OCI-M1 (cell line): ENCODE measurements at places on chromosomes 12 and 14.

DNA sequence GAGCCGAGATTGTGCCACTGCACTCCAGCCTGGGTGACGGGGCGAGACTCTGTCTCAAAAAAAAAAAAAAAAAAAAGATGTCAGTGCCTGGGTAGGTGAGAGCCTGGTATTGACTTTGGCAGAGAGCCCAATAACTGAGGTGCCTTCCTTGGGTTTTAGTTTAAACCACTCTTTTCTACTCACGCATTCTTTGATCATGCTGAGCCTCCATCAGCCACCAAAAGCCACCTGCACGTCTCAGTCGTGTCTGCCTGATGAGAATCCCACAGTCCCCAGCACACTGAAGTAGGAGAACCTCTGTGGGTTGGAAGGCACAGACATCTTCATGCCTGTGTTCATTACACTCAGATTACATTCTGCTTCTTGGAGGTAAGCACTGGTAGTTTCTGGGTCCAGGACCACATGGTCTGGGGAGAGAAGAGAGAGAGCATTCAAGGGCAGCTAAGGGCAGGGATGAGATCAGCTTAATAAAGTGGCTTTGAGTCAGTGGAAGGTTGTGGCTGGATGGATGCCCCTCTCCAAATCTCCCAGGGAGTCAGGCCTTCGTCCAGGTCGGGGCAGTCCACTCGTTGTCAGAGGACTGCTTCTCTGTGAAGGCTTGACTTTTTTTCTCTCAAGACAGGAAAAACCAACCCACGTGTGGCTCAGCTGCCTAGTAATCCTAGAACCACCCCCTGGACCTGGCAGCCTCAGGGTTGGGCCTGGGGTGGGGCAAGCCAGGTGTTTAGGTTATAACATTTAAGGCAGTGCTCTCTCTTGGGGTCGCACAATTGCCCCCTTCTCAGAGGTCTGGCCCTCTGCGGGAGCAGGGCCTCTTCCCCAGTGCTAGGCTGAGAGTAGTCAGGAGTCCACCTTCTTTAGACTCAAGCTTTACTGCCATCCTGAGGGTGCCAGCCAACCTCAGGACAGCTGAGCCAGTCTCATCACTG, 32.6 kb upstream of the MAX start:
- DNase-seq, result no peak

DNA sequence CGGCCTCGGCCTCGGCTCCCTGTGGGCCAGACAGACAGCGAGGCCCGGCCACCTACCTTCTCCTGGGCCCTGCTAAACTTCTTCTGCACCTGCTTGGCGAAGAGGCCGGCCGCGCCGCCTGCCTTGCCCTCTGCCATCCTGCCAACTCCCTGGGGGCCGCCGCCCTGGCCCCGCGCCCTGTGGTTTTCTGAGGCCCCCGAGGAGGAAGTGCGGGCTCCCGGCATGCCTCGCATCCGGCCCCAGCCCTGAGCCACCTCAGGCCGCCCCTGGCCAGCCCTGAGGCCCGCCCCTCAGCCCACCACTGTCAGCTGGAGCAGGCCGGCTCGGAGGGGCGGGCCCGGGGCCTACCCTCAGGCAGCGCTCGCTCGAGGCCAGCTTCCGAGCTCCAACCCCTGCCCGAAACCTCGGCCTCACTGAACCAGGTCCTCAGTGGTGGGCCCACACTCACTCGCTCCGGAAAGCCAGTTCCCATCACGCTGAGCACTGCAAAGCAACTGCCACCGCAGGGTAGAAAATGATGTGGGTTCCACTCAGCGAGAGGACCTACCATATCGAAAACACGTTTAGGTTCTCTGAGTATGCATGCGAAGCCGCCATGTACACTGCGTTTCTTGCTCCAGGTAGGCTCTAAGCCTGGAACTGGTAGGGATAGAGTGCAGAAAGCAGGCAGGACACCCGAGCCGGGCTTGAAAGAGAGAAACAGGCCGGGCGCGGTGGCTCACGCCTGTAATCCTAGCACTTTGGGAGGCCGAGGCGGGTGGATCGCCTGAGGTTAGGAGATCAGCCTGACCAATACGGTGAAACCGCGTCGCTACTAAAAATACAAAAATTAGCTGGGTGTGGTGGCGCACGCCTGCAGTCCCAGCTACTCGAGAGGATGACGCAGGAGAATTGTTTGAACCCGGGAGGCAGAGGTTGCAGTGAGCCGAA, at the start of gene BIN2:
Gene BIN2, minus strand, starts transcription at position 209 of the 930 bp plus-strand sequence. Its CDS starts 72 bp downstream, at position 137.
- peak; percentile 84 for DNase-seq

GRCh38 chr12:114404083-114404925, 1.6 kb downstream of the TBX5 start:
- no peak for DNase-seq

DNA sequence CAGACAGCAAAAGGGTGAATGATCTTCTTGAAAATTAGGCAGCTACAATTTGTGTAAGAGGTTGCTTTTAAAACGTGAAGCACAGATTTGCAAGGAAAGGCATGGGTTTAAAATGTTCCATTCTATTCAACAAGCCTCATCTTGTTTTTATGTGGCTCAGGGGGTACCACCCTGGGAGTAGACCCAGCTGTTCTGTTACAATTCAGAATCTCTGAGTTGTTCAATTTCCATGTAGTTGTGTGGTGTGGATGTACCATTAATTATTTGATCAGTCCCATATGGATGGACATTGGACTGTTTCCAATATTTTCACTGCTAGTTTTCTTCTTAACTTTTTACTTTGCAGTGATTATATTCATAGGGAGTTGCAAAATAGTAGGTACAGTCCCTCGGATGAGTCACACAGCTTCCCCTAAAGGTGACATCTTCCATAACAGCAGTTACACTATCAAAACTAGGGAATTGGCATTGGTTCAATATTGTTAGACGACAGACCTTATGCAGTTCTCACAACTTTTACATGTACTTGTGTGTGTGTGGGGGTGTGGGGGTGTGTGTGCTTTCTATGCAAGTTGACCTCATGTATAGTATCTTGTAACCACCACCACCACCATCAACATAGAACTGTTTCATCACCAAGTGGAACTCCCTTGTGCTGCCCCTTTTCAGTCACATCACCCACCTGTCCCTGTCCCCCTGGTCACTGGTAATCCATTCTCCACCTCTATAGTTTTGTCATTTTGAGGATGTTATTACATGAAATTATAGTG, 59.0 kb upstream of the CAPRIN2 start:
- no peak for DNase-seq

- peak; percentile 56 for DNase-seq
Observed at GRCh38 chr12:20403230-20403629, 34.9 kb downstream of the PDE3A start.

DNA sequence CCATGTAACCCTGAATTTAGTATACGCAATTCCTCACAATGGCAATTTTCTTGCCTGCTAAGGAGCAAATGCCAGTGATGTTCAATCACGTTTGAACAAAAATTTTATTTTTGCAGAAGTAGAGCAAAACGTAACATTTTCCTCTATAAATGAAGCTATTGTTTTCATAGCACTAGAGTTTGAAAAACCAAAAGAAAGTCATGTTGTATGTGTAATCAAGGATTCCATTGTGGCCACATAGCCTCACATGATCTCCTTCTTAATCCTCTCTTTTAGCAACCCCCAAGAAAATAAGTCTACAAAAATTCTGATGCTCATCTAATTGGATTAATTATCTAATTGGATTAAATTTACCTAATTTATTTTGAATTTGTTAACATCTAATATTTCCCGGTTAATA, 1217.4 kb upstream of the FLRT2 start:
- DNase-seq, result no peak

DNA sequence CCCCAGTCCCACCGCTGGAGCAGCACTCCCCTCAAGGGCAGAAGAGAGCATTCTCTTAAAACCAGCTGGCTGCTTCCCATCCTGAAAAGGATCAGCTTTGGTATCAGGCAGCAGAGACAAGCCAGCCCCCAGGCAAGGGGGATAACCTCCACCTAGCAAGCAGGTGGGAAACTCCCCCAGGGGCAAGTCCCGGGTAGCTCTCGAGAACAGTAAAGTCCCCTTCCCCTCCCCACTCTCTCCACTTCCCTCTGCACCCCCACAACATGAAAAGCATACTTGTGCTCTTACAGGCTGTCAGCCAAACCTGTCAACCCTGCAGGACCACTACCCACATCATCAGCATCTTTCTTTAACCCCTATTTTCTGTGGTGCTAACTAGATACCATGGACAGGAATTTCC, 254.0 kb downstream of the NTF3 start:
- no peak for DNase-seq

GRCh38 chr12:71744522-71745300, 10.0 kb upstream of the RAB21 start:
- DNase-seq, result peak; percentile 38

GRCh38 chr14:54332490-54332889, 64.3 kb upstream of the CDKN3 start:
- DNase-seq, result no peak

DNA sequence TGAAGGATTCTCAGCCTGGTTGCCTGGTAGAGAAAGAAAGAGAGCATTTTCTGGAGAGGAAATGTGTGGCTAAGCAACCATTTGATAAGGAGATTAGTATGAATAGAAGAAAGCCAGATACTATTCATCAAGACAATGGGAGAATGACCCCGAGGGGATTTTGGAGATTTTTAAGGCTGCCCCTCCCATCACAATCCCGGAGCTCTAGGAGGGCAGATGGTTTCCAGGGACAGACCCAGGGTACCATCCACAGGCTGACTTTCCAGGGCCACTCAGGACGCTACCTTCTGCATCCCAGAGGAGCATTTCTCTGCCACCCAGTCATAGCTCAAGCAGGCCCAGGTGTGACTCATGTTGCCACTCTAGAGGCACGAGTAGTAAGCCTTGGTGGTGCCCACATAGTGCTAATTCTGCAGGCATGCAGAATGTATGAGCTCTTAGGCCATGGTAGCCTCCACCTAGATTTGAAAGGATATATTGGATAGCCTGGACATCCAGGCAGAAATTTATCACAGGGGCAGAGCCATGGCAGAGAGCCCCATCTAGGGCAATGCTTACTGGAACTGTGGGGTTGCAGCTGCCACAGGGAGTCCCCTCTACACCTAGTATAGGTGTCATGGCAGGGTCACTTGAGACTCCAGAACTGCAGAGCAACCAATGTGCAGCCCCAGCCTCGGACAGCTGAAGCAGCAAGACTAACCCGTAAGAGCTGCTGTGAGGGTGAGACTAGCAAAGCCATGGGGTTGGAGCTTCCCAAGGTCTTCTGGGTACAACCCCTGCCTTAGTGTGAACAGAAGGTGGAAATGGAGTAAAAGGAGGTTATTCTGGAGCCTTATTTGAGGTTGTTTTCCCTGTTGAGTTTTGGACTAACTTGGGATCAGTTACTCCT, 366.0 kb downstream of the ZFP36L1 start:
- no peak for DNase-seq

- DNase-seq, result peak; percentile 71
Observed at GRCh38 chr14:60981633-60982455, 799 bp downstream of the SLC38A6 start.

GRCh38 chr12:56118688-56119357, 757 bp downstream of the ZC3H10 start:
- DNase-seq, result peak; percentile 80

- no peak for DNase-seq
Observed at GRCh38 chr14:99296517-99296916, 24.5 kb upstream of the BCL11B start.

DNA sequence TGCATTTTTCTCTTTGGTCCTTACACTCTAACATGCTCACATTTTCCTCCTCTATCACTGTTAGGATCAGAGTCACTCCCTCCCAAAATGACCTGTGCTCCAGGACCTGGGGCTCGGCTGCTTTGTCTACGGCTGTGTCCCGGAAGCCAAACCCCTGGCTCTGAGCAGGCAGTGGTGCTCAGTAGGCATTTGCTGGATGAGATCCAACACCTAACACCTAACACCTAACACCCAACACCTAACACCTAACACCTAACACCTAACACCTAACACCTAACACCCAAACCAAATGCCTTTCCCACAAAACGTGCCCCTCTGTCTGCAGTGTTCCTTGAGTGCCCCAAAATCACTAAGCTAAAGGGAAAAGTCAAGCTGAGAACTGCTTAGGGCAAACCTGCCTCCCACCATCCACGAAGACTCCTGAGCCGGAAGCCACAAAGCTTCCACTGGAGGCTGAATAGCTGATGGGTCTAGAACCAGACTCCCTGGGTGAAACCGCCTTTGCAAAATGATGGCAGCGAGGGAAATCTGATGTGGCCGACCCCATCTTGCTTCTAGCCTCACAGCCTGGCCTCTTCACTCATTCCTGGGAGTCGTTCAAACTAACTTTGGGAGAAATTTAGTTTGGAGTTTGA, 29.2 kb downstream of the HSP90AA1 start:
- no peak for DNase-seq

DNA sequence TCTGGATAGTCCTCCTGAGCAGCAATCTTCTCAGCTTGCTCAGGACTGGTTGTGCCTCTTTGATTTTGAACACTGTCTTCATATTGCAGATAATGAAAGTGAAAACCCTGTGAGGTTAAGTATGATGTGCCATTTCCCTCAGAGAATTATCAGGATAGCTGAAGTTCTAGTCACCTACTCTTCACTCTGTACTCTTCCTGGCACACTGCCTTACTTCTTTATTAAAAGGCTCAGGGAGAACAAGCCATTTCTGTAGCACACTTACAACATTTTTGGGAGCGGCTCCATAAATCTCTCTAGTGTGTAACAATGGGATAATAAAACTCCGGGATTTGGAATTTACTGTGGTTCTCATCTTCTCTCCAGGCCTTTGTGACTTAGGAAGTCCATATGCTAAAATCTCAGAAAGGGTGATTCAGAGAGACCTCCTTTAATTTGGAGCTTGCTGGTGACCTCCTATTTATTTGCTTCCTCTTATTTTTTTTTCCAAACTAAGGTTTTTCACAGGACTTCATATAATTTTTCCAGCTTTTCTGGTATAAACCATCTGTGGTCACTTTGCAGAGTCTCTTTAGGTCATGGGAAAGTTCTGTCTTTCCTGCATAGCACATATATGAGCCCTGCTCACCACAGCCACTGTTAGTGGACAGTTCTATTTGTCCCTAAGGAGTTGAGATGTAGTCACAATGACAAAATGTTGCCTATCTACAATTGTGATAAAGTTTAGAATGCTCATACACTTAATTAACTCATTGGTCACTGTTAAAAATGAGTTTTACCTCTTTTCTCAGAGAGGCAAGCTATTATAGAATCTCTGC, 53.5 kb upstream of the LDHB start:
- DNase-seq, result peak; percentile 34

DNA sequence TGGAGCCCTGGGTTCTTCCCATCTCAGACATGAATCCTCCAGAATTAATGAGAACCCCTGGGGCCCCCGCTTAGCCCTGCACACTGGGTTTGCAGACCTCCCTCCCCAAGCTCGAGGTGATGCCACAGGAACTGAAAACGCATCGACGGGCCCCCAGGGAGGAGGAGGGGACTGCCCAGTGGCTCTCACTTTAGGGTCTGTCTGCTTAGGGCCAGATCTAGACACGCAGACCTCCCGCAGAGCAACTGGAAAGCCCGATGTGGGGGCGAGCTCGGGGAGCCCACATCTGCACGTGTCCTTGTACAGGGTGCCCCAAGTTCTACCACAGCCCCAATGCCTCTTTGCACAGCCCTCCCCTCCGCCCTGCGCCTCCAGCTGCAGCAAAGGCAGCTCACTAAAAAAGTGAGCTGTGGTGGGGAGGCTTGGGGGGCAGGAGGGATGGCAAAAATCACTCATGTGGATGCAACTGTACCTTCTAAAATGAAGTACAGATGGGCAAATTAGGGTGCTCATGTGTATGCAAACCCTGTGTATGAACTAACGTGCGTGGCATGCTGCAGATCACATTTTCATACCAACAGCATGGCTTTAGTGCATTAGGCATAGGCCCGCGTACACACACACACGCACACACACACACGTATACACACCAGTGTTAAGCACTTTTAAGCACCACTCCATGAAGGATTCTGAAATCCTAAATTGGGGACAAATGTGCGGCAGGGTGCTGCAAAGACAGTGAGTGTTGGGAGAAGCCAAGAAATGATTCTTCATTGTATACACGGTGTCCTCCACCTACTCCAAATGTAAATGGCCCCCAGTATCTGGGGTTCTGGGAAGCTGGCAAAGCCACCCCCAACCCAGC, 99.9 kb upstream of the MAP1LC3B2 start:
- DNase-seq, result no peak
